Hair follicle dermal papilla cell (primary cell): ENCODE measurements at places on chromosomes 3 and 15. TPM values are rescaled to one million over a fixed set of nuclear protein-coding genes. Genes with fewer than 3 reads are reported as not detected.

Gene CYP8B1
- not detected in 2 replicates for total RNA-seq

Gene CDCP1
- 31.5 and 39.8 TPM in 2 replicates for total RNA-seq

Gene PLCL2
- 25.9 and 35.4 TPM in 2 replicates for total RNA-seq

Gene SLC22A14
- total RNA-seq, result 0.16 and 0.49 TPM in 2 replicates

Gene C2CD4B
- total RNA-seq, result not detected in 2 replicates

Gene NRROS
- 0.12 and 0.16 TPM in 2 replicates for total RNA-seq

Gene VPS39
- 61.2 and 75.0 TPM in 2 replicates for total RNA-seq

Gene RAB6B
- 0.61 and 0.81 TPM in 2 replicates for total RNA-seq

Gene KLF13
- 48.9 and 63.1 TPM in 2 replicates for total RNA-seq
